ENCODE measurements at places on chromosomes 16 and 17. TPM values are rescaled to one million over a fixed set of nuclear protein-coding genes. Genes with fewer than 3 reads are reported as not detected.

LRRC75A gene
- 0.08 TPM for total RNA-seq

KRTAP9-2 gene
- total RNA-seq = not detected

DNAAF1 gene
- total RNA-seq = 0.16 TPM

HOXB2 gene
- 14.1 TPM for total RNA-seq
